HepG2 (cell line): ENCODE measurements at places on chromosomes 5 and 9. TPM values are rescaled to one million over a fixed set of nuclear protein-coding genes. Genes with fewer than 3 reads are reported as not detected.

DNA sequence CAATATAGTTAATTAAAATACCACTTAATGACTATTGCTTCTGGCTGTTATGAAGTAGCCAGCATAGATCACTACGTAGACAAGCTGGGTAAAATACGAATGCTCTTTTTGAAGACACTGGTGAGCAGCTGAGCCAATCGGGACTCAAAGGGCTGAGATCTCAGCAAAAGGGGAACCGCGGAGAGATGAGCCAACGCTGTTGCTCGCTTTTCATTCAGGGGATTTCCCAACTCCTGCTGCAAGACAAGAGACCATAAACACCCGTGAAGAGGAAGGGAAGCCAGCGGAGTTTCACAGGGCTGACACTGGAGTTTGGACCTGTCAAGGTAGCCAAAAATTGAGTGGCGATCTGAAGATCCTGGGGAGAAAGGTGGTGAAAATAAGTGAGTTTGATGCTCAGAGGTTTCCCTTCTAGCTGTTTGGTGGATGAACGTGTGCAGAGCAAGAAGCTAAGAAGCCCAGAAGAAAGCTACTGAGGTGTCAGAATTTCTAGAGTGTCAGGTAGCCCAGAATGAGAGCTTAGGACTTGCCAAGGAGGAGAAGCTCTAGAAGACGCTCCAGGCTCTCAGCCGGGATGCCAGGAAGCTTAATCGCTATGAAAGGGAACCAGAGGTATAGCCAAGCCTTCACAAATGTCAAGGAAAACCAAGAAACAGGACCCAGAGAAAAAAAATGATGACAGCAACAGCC is 79.6 kb upstream of the RNU6ATAC start:
- no peak overlapping the region for H3K27ac ChIP-seq
- no peaks in the 10 kb centered on the region for H3K36me3 ChIP-seq
- peaks cover 7% of the 10 kb centered on the region for H3K27me3 ChIP-seq
- no peaks in the 10 kb centered on the region for H3K4me1 ChIP-seq
- no peak for DNase-seq

GRCh38 chr5:79484731-79485130 is 29.2 kb downstream of the HOMER1 start:
- no peak overlapping the region for H3K27ac ChIP-seq
- DNase-seq = no peak
- peaks cover 3% of the 10 kb centered on the region for H3K36me3 ChIP-seq

- no peaks in the 10 kb centered on the region for H3K36me3 ChIP-seq
- no peak overlapping the region for H3K4me3 ChIP-seq
- peaks cover 4% of the 10 kb centered on the region for H3K27me3 ChIP-seq
These were observed 78.2 kb upstream of the ARAP3 start for GRCh38 chr5:141760193-141760592.

DNA sequence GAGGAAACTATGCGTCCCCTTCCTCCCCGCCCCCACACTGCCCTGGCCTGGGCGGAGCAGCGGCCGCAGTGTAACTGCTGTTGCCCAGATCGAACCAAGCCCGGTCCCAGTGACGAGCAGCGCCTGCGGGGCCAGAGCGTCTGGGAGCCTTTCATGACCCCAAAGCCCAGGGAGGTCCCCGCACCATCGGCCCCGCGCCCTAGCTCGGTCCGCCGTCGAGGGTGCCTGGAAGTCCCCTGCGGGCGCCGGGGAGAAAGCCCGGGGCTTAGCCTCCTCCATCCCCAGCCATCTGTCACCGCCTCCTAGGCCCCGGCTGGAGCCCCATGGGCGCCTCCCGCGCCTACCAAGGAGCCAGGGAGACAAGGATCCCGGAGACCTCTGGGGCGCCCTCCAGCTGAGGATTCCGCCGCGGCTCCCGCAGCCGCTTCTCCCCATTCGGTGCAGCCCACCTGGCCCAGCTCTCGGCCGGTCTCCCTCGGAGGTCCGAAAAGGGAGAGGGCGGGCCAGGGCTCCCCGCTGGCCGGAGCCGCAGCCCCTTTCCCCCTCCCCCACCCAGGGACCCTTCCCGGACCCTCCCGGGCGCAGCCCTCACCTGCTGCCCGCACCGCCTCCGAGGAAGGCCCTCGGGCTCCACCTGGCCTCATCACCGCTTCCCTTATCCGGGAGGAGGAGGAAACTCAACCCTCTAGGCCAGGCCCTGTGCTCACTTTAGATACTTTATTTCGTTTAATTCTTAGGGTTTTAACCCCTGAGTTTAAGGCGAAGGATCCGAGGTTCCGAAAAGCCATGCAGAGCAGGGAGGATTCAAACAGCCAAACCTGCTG is 45.6 kb downstream of the APTX start:
- H3K27ac ChIP-seq = no peak overlapping the region
- H3K36me3 ChIP-seq = no peaks in the 10 kb centered on the region
- no peaks in the 10 kb centered on the region for H3K27me3 ChIP-seq
- no peak for DNase-seq
- H3K4me1 ChIP-seq = peaks cover 11% of the 10 kb centered on the region

DNA sequence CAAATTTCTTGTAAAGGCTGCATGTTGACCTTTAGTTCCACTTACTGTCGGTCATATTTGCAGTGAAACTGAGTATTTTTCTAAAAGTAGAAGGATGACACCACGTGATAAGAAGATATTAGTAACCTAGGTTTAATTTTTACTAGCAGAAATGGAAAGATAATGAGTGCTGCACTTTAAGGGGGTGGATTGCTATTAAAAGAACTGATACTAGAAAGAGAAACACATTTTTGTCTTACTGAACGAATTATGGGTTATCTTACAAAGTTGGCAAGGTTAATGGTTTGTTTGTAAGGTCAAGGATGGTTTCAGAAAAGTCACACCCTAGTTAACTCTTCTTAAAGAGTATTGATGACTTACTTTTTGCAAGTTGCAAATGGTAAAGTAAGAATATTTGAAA is 2.4 kb downstream of the MACIR start:
- H3K36me3 ChIP-seq = no peaks in the 10 kb centered on the region
- H3K27ac ChIP-seq = no peak overlapping the region
- no peak overlapping the region for H3K4me3 ChIP-seq
- peaks cover 31% of the 10 kb centered on the region for H3K4me1 ChIP-seq
- no peaks in the 10 kb centered on the region for H3K27me3 ChIP-seq

DNA sequence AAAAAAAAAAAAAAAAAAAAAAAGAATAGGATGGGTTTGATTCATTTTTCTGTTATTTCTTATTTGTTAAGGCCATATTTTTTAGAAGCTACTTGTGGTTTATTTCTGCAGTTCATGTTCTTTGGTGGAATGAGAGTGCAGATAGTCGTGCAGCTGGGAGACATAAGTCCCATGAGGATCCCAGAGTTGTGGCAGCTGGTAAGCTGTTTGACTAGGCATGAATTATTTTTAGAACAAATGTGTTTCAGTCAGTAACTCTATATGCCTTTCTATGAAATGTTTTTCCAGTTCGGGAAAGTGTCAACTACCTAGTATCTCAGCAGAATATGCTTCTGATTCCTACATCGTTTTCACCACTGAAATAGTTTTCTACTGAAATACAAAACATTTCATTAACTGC is 5.0 kb upstream of the NIPSNAP3B start:
- no peaks in the 10 kb centered on the region; the same call in 2 of the 3 replicates for H3K27me3 ChIP-seq
- H3K4me3 ChIP-seq = no peak overlapping the region
- DNase-seq = no peak

DNA sequence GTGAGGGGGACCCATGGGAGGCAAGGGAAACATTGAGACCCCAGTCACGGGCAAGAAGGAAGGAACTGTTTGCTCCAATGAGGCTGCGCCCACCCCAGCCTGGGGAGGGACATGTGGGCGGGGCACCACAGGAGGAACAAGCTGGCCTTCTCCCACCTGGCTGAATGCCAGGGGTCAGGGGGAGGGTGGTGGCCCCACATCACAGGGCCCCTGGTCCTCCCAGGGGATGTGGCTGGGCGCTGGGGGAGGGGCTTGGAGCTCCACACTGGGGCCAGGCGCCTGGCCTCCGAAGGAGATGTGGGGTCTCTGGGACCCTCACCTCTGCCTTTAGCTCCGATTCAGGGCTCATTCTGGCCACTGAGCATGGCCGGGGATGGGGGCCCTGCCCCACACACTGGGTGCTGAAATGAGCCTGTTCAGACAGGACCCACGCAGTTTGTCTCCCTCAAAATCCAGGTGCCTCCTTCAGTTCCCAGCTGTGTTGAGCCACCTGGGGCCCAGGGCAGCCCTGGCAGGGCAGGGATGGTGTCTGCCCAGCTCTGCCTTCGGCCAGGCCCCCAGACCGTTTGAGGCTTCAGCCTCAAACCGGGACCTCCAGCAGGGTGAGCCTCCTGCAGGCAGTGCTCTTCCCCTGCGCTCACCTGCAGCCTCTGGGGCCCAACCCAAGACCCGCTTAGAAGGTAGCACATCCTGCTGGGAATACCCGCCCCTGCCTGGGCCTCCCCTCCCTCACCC is 33.2 kb upstream of the NOTCH1 start:
- peaks cover 13% of the 10 kb centered on the region; the same call in 1 of the 2 replicates for H3K27me3 ChIP-seq
- no peaks in the 10 kb centered on the region for H3K4me1 ChIP-seq
- no peak overlapping the region for H3K27ac ChIP-seq
- no peak for DNase-seq
- no peaks in the 10 kb centered on the region for H3K36me3 ChIP-seq
- no peak overlapping the region for H3K4me3 ChIP-seq

DNA sequence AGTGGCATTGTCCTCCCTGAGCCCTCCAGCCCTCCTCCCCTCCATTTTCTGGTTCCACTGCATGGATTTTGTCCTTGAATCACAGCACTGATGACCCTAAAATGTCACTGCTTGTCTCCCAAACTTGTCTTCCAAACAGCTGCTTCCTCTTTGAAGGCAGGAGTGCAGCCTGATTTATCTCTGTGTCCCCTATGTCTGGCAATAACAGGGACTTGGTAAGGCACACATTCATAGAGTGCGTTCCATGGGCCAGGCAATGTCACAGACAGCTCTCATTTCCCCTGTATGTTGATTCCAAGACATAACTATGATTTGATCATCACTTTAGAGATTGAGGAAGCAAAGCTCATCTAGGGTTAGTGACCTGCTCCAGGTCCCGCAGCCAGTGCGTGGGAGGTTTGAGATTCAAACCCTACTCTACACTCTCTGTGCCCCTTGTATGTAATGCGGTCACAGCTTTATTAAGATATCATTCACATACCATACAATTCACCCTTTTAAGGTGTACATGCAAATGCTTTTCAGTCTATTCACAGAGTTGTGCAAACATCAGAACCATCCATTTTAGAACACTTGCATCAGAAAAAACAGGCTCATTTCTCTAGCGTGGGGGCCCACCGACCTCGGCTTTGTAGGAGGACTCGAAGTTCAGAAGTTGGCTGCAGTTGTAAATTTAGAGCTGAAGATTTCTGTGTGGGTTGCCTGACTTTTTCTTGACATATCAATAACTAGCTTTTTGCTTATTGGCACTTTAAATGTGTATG is 28.4 kb upstream of the BOD1 start:
- H3K36me3 ChIP-seq = no peaks in the 10 kb centered on the region
- H3K4me1 ChIP-seq = peaks cover 53% of the 10 kb centered on the region
- peaks cover 26% of the 10 kb centered on the region for H3K27me3 ChIP-seq

The CYSRT1 gene
- total RNA-seq = 2.1 and 3.4 TPM in 2 replicates

The QRFP gene
- total RNA-seq = not detected in 2 replicates

DNA sequence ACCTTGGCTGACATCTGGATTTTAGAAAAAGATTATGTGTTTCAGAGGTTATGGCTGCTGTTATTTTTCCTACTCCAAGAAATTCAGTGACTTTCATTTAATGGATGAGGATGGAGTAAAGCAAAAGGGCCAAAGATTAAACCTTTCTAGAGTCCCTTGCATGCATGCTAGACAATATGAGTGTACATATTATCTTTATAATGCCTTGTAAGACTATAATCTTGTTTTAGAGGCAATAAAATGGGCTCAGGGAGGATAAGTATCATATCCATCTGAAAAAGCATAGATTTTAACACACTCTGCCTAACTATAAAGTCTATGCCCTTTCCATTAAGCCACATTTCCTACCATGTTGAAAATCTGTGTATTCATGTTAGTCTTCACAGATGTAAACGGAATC is 199.8 kb downstream of the EDIL3 start:
- H3K27me3 ChIP-seq = no peaks in the 10 kb centered on the region
- no peak overlapping the region for H3K27ac ChIP-seq
- H3K36me3 ChIP-seq = no peaks in the 10 kb centered on the region
- no peak overlapping the region for H3K4me3 ChIP-seq
- no peaks in the 10 kb centered on the region for H3K4me1 ChIP-seq

GRCh38 chr5:135605221-135605620 is 26.4 kb upstream of the CXCL14 start:
- H3K36me3 ChIP-seq = no peaks in the 10 kb centered on the region
- H3K27me3 ChIP-seq = peaks cover 4% of the 10 kb centered on the region; the same call in 1 of the 3 replicates

- no peaks in the 10 kb centered on the region for H3K27me3 ChIP-seq
- no peak overlapping the region for H3K27ac ChIP-seq
- H3K4me3 ChIP-seq = no peak overlapping the region
- no peak for DNase-seq
- no peaks in the 10 kb centered on the region for H3K36me3 ChIP-seq
These were observed 98.3 kb downstream of the F2RL2 start for GRCh38 chr5:76524868-76525267.

- no peak overlapping the region for H3K27ac ChIP-seq
- no peak overlapping the region for H3K4me3 ChIP-seq
- no peaks in the 10 kb centered on the region for H3K4me1 ChIP-seq
- H3K27me3 ChIP-seq = no peaks in the 10 kb centered on the region
- no peaks in the 10 kb centered on the region for H3K36me3 ChIP-seq
- no peak for DNase-seq
These were observed 292.4 kb downstream of the TRIM32 start for GRCh38 chr9:116979456-116979855.

The TNC gene
- total RNA-seq = not detected in 2 replicates

DNA sequence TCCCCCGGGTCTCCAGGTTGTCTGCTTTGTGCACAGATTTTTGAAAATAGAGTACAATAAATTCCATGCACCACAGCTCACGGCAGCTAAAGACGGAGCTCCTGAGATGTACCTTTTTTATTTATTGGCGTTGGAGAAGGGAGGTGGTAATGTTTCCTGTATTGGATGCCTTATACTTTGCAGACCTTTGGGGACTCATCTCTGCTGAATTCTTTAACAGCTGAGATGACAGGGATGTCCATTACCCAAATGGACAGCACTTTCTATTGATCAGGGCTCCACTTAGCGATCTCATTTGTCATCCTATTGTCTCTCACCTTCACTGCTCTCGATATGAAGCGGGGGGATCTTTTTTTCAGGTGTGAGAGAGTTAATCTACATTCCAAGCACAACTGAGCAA is 137.8 kb downstream of the EFNA5 start:
- no peak overlapping the region for H3K27ac ChIP-seq
- H3K4me1 ChIP-seq = no peaks in the 10 kb centered on the region
- no peak for DNase-seq
- no peaks in the 10 kb centered on the region for H3K27me3 ChIP-seq

GRCh38 chr5:10699987-10700386 is 61.0 kb downstream of the DAP start:
- DNase-seq = no peak
- H3K27ac ChIP-seq = no peak overlapping the region
- H3K4me1 ChIP-seq = no peaks in the 10 kb centered on the region
- no peak overlapping the region for H3K4me3 ChIP-seq
- peaks cover 46% of the 10 kb centered on the region for H3K36me3 ChIP-seq

GRCh38 chr5:68015381-68016302 is 199.9 kb upstream of the PIK3R1 start:
- H3K27ac ChIP-seq = no peak overlapping the region
- H3K4me3 ChIP-seq = no peak overlapping the region
- DNase-seq = no peak
- H3K27me3 ChIP-seq = no peaks in the 10 kb centered on the region
- H3K36me3 ChIP-seq = no peaks in the 10 kb centered on the region

The ACSL6 gene
- total RNA-seq = 2.5 and 3.7 TPM in 2 replicates
